ENCODE measurements at places on chromosomes 5 and 9.

GRCh38 chr5:119019501-119019900 is 31.2 kb upstream of the DTWD2 start:
- DNase-seq: no peak

- no peak for DNase-seq
Observed at GRCh38 chr9:107423540-107423939, 66.0 kb downstream of the KLF4 start.

DNA sequence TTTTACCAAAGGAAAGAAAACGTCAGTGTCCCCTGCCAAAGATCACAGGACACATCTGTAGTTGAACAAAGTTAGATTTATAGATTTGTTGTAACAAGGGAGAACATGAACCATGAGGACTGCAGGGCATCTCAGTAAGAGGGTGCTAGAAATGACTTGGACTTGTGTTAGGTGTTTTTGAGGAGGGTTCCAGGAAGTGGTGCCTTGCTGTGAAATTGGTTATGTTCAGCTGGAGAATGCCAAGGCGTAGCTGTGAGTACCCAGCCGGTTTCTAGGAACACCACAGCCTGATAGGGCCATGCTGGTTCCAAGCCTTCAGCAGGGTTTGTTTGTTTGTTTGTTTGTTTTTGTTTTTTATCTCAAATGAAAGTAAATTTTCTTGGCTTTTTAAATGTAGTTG is 5.3 kb downstream of the SPEF2 start:
- no peak for DNase-seq

DNA sequence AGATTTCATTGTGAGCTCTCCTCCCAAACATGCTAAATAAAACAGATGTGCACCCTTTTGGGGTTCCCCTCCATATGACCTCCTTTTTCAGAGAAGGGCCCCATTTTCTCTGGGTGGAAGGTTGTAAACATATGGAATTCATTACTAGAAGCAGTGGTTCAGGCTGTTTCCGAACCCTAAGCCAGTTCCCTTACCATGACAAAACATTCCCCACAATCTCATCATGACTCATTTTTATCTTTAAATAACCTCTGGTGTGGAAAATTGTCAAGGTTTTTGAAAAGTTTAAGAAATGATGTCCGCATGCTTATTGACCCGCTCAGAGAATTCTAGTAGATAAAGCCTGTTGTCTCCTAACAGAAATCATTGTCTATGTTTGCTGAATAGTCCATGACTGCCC is 127.3 kb upstream of the PIK3R1 start:
- peak; percentile 79 for DNase-seq

- DNase-seq: no peak
Observed at GRCh38 chr5:157581901-157582300, 6.3 kb upstream of the ADAM19 start.

- DNase-seq: no peak
Observed at GRCh38 chr5:169272111-169272510, 28.8 kb downstream of the SLIT3 start.

GRCh38 chr5:179916523-179916922 is 8.8 kb upstream of the TBC1D9B start:
- DNase-seq: no peak

- no peak for DNase-seq
Observed at GRCh38 chr5:37028910-37029309, 152.3 kb downstream of the NIPBL start.

Data from M059J (cell line).